ENCODE measurements at places on chromosomes 4 and X.

GRCh38 chrX:110032534-110033147 lies 29.7 kb downstream of the TMEM164 start:
- no peak for DNase-seq

GRCh38 chrX:33142331-33142730 lies 69.0 kb downstream of the DMD start:
- DNase-seq: no peak

GRCh38 chr4:184934961-184935360 lies 83.3 kb upstream of the HELT start:
- no peak for DNase-seq

DNA sequence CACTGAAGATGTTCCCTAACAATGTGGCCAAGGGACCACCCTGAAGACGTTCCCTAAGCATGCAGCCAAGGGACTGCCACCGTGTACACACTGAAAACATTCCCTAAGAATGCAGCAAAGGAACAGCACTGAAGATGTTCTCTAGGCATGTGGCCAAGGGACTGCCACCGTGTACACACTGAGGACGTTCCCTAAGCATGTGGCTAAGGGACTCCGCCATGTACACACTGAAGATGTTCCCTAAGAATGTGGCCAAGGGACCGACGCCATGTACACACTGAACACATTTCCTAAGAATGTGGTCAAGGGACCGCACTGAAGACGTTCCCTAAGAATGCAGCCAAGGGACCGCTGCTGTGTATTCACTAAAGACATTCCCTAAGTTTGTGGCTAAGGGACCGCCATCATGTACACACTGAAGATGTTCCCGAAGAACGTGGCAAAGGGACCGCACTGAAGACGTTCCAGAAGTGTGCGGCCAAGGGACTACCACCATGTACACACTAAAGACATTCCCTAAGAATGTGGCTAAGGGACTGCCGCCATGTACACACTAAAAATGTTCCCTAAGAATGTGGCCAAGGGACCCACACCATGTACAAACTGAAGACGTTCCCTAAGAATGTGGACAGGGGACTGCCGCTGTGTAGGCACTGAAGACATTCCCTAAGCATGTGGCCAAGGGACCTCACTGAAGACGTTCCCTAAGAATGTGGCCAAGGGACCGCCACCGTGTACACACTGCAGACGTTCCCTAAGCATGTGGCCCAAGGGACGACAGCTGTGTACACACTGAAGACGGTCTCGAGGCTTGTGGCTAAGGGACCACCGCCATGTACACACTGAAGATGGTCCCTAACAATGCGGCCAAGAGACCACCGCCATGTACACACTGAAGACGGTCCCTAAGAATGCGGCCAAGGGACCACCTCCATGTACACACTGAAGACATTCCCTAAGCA lies 54.8 kb downstream of the DHRSX start:
- DNase-seq: no peak

DNA sequence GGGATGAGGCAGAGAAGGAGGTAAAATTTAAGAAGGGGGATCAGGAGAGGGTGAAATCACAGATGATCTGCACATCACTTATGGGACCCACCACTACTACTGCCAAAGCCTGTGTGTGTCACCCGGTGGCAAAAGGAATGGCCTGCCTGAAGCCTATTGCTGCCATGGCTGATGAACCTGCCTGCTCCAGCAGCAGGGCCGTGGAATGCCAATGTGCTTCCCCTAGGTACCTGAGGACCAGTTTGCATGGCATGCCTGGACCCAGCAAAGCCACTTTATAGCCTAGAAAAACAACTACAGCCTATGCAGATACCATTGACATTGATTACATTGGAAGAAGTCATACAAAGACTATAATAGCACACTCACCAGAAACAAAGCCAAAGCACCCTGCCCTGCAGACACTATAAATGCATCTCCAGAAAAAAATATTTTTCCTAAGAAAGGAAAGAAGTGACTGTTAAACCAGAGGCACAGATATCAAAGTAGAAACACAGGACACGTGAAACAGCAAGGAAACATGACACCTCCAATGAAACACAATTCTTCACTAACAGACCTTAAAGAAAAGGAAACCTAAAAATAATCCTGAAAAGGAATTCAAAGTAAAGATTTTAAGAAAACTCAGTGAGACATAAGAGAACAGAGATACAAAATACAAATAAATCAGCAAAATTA lies 680.7 kb upstream of the GRID2 start:
- DNase-seq: no peak

DNA sequence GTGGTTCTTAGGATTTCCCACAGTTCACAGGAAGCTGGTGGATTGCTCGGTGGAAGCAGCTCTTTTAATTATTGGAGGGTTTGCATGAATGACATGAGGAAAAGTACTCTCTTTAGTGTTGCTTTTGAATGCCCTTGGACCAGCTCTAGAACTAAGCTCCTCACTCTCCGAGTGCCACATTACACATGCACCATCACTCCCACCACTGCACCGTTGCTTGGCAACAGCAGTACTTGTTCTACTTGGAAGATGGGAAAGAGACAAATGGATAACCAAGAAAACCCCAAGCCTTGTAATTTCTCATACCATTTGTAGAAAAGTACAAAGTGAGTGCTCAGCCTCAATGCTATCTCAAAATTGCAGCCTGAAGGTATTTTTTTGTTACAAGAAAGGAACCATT lies 620.2 kb upstream of the BOD1L1 start:
- no peak for DNase-seq

DNA sequence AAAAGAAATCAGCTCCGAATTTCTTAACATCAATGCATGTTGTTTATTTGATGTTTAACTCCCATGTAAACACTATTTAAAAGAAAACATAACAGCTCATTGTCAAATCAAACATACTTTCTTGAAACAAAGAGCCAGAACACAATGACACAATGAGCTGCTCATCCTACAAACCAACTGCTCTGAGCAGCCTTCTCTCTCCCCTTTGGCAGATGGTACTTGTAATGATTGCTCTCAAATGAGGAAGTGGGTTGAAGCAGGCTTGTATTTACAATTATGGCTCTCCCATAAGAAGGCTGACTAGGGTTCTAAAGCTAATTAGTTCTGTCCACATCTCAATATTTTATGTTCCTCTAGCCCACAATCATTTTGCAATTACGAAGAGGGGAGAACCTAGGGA lies 637.8 kb upstream of the ADGRL3 start:
- DNase-seq: no peak

DNA sequence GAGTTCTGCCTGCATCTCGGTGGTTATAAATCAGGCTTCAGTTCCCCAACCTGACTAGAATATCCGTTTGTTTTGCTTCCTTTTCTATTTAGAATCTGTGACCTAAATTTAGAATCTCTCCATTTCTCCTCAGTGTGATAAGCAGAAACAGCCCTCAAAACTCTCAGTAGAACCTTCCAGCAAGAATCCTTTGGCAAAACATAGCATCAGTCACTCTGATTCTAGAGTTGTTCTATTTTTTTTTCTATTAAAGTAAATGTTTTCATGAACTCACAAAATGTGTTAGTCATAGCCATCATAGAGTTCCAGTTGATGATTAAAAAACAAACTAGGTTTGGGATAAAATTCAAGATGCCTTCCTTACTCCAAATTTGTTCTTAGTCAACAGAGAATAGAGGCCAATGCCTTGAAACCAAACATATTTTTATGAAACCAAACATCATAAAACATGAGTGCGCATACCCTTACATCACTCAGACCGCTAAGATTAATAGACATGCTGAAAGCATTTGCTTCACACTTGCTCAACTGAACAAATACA lies 13.2 kb upstream of the C1QTNF7 start:
- DNase-seq: no peak

- no peak for DNase-seq
Observed at GRCh38 chrX:123481913-123482851, 250.7 kb downstream of the THOC2 start.

GRCh38 chr4:176782794-176783193 lies 9.9 kb downstream of the VEGFC start:
- no peak for DNase-seq

DNA sequence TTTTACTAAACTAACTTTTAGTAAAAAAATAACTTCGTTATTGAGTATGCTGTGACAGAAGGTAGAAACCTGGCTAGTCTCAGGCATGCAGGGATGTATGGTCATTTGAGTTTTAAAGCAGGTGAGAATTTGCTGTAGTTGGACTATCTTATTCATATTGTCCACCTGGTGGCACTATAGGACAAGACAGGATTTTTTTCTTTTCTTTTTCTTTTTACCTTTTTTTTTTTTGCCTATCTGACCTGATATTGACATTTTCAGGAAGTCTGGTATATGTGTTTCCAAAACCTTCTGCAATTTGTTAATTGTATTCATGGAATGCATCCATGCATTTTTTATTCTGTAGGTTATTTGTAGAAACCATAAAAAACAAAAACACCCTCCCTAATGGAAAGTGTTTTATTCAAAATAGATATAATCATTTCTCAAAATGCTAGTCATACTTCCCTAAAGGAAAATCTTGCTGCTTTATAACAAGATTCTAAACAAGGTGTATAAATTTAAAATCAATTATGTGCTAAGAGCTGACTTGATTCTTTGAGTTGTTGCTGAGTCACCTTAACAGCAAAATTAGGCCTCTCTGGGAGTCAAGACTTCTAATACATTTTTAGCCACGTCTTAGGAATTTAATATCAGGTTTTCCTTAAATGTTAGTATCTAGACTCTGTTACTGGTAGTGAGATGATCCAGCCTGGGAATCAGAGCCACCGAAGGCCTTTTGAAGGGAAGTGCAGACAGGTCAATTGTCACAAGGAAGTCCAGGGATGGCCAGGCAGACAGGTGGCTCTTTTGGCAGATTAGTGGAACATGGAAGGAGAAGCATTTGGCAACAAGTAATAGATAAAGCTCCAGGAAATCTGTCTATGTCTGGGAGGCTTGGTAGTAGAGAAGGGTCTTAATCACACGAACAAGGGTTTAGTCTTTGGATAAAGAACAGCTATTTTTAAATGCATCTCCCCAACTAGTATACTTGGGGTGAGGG lies 201.3 kb upstream of the GNPDA2 start:
- DNase-seq: no peak

DNA sequence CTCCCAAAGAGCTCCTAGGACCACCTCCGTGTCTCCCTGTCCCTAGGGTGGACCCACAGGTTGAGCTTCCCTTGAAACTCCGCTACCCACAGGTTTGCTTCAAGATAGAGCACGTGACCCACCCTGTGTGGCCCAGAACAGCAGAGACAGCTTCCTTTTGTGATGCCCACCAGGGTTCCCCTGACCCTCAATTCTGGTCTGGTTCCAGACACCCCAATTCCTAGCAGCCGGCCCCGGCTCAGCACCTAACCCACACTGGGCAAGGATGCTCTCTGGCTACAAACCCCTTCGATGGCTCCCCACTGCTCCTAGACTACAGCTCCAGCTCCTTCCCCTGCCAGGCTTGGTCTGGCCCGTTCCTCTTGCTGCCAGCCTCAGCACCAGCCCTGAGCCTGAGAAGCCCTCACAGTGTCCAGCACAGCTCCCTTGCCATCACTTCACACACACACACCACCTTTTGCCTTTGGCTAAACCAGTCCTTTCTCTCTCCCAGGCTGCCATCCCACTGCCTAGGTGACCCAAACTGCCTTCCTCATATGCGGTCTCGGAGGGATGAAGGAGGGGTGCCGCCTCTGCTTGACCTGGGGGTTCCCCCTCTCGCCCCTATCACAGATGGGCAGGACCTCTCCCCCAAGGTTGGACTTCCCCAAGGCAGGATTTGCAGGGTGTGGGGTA lies 6.2 kb downstream of the PNCK start:
- DNase-seq: no peak

DNA sequence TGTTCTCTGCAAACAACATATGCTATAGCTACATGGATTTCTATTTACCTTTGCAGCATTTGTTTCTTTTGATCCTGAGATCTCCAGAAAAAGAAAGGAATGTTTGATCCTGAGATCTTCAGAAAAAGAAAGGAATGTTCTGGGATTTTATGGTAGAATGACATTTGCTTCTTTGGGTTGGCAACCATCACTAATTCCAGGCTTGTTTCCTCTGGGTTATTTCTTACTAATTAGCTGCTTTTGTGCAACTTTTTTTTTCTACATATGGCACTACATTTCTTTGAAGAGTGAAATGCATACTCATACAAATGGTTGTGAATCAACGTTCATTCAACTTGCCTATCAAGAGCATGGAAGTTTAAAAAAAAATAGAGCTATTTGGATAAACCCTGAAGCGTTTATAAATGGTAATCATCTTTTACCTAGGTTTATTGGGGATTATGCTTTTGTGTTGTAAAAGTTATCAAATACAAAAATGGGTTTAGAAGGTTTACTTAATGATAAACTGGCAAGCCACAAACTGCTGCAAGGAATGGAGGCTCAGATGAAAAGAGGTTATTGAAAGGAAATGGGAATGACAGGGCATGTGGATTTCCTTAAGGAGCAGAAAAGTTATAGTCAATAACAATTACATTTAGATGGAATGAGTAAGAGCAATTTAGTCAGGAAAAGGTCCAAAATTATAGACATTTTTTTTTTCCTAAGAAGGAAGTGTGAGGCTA lies 95.6 kb upstream of the PCDH18 start:
- DNase-seq: no peak

- no peak for DNase-seq
Observed at GRCh38 chr4:171954650-171955049, 141.4 kb downstream of the GALNTL6 start.

DNA sequence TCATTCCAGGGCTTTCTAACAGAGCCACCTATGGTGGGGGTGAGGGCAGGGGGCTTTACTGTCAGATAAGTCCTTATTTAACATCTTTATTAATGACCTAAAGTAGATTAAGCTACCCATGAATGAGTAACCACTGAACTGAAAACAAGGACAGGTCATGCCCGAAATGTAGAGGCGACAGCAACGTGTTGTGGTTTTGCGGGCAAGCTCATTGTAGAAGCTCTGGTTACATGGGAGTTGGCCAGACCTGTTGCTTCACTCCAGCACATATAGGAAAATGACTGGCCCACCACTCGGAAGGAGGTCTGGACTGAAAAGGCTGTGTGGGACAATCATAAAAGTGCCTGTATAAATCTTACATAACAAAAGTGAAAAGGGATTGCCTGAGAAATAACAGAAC lies 109.6 kb upstream of the NDP start:
- no peak for DNase-seq

- DNase-seq: no peak
Observed at GRCh38 chr4:1462009-1462767, 55.9 kb upstream of the NKX1-1 start.

DNA sequence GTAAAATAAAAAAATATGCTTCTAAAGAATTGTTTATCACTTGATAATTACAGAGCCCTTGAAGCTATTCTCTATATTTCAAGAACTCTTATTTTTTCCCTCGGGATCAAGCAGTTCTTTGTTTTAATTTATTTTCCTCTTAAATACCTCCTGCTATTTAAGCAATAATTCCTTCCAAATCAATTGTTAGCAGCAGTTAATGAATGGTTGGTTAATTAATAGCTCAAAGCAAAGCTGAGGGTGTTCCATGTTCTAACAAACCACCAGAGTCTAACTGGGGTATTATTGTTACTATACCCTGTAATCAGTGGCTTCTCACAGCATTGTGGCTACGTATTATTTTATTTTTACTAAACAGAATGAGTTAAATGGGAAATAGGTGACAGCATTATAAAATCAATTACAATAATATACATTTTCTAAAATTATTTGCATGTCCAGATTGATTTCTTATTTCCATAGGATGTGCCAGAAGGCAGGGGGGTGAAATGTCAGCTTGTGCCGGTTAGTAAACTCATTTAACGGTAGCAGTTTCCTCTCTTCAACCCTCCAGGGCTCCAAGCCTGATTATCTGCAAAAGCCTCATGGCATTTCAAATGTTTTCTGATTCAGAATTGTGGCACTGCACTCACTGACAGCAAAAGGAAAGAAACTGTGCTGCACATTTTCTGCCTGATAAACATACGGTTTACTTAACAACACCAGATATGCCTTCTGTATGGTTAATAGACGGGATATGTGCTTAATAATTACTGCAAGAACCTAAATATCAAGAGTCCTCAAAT lies 286.9 kb upstream of the EMCN start:
- DNase-seq: no peak

- DNase-seq: no peak
Observed at GRCh38 chr4:80179637-80180161, 17.6 kb upstream of the PRDM8 start.
